ENCODE measurements at places on chromosomes 13 and 19.

GRCh38 chr19:14166999-14167575 lies 30.7 kb upstream of the ASF1B start:
- no peak for DNase-seq

DNA sequence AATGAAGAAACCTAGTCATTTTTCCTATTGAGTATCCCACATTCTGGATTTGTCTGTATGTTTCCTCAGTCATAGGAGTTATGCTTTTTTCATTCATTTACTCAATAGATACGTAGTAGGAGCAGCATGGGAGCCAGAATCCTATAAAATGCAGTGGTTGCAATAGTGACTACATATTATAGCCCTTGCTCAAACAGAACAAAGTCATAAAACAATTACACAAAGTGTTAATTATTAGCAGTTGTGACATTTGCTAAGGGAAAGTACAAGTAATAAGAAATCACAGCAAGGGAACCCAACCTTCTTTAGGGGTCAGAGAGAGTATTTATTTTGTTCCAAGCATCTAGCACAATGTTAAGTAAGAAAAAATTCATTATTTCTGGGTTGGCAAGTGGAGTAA lies 27.7 kb upstream of the POU4F1 start:
- no peak for DNase-seq

DNA sequence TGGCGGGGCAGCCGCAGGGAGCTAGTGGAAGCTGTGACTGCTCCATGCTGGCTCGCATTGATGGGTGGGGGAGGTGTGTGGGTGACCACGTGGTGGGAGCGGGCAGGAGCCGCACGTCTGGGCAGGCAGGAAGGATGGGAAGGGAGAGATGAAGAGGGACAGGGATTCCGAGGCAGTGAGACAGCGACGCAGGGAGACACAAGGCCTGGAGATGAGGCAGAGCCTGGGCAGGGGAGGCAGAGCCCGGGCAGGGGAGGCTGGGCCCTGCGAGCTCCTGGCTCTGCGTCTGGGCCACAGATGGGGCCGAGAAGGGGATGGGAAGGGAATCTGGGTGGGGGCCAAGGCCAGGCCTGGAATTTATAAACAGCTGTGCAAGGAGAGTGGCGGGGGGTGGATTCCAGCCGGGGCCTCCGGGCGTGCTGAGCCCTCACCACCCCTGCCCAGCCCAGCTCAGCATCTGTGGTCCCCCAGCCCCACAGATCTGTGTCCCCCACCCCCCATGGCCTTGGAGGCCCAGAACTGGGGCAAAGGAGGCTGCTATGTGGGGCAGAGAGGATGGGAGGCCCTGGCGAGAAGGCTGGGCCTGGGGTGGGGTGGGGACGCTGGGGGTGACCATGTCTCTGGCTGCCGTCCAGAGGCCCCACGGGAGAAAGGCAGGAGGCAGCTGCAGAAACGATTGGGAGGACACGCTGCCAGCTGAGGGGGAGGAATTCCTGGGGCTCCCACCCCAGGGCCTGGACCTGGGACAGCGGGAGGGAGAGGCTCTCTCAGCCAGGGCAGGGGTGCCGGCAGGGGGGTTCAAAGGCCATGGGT lies 6.0 kb downstream of the EHD2 start:
- DNase-seq = peak; percentile 97

- peak; percentile 97 for DNase-seq
Measured at GRCh38 chr19:49676136-49676783, 811 bp upstream of the PRMT1 start.

GRCh38 chr13:75455962-75456361 lies 26.0 kb downstream of the TBC1D4 start:
- DNase-seq = no peak

- DNase-seq = no peak
Measured at GRCh38 chr13:112434937-112435523, 58.9 kb downstream of the SPACA7 start.

GRCh38 chr13:66528180-66528579 lies 702.0 kb downstream of the PCDH9 start:
- DNase-seq = no peak

DNA sequence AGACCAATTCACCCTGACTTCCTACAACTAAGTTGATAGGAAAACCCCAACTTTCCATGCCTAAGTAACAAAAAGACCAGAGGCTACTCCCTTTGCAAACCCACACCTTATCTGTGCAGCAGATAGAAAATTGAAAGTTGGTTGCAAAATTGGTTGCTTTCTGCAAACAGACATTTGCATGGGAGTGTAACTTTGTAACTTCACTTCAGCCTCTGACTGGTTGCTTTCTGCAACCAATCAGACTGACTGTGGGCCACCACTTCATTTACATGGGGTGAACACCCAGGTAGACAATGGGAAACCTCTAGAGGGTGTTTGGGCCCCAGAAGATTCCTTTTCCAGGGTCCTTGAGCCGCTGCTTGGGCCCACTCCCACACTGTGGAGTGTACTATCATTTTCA lies 9.8 kb downstream of the TEX30 start:
- DNase-seq = no peak

GRCh38 chr13:44321961-44322360 lies 51.7 kb upstream of the SERP2 start:
- DNase-seq = no peak

- no peak for DNase-seq
Measured at GRCh38 chr19:12698138-12698537, 1.7 kb upstream of the FBXW9 start.

- no peak for DNase-seq
Measured at GRCh38 chr13:64758521-64759244, 2471.5 kb downstream of the PCDH9 start.

DNA sequence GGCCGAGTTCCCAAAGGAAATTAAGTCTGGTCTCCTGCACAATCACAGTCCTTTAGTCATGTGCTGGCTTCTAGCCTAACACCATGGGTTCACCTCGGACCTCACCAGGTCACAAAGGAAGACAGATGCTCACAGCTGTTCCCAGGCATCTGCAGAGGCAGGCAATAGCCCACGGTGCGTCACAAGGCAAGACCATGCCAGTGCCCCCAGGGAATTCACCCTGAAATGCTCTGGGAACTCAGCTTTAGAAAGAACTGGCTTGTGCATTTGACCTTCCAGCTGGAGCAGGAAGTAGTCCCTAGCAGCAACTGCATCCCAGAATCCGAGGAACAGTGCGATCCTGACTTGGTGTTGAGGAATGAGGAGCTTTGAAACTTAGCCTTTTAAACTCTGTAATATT lies 96.8 kb upstream of the WASF3 start:
- no peak for DNase-seq

DNA sequence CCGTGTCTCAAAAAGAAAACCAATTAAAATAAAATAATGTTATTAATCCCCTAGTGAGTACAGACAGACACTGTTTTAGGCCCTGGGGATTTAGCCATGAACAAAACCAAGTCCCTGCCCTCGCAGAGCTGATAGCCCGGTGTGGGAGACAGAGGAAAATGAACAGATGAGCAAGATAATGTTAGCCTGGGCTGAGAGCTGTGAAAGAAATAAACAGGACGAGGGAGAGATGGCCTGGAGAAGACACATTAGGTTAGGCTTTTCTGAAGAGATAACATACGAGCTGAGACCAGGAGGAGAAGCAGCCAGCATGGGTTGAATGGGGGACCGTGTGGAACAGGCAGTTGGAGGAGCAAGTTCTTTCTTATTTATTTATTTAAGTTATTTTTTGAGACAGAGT lies 9.0 kb downstream of the RELB start:
- DNase-seq = no peak
